ENCODE measurements at places on chromosomes 7 and 10. TPM values are rescaled to one million over a fixed set of nuclear protein-coding genes. Genes with fewer than 3 reads are reported as not detected.

The IFIT1B gene
- 0.16 TPM for total RNA-seq

The PNLIPRP2 gene
- total RNA-seq: not detected

- H3K36me3 ChIP-seq: no peaks in the 10 kb centered on the region
- H3K27me3 ChIP-seq: no peaks in the 10 kb centered on the region
- no peak overlapping the region for H3K4me3 ChIP-seq
- no peak for DNase-seq
- H3K27ac ChIP-seq: no peak overlapping the region
These were observed 18.2 kb downstream of the BHLHA15 start for GRCh38 chr7:98229441-98229840.

DNA sequence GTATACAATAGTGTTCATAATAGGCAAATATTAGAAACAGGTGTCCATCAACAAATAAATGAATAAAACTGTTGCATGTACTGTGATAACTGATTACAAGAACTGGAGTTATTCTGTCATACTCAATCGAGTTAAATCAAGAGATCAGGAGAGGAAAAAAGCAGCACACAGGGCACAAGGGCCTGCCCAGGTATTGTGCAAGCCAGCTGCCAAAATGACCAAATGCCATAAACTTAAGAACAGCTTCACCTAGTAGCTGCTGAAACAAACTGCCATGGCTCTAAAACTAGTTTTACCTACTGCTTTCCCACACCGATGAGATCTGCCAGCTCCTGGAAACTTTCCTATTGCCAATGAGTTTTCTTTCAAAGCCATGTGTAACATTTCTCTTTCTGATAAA, 12.2 kb downstream of the GSAP start:
- no peak overlapping the region for H3K27ac ChIP-seq
- H3K27me3 ChIP-seq: no peaks in the 10 kb centered on the region
- DNase-seq: no peak
- no peaks in the 10 kb centered on the region for H3K4me1 ChIP-seq
- H3K4me3 ChIP-seq: no peak overlapping the region
- H3K36me3 ChIP-seq: no peaks in the 10 kb centered on the region

The HMX2 gene
- not detected for total RNA-seq

DNA sequence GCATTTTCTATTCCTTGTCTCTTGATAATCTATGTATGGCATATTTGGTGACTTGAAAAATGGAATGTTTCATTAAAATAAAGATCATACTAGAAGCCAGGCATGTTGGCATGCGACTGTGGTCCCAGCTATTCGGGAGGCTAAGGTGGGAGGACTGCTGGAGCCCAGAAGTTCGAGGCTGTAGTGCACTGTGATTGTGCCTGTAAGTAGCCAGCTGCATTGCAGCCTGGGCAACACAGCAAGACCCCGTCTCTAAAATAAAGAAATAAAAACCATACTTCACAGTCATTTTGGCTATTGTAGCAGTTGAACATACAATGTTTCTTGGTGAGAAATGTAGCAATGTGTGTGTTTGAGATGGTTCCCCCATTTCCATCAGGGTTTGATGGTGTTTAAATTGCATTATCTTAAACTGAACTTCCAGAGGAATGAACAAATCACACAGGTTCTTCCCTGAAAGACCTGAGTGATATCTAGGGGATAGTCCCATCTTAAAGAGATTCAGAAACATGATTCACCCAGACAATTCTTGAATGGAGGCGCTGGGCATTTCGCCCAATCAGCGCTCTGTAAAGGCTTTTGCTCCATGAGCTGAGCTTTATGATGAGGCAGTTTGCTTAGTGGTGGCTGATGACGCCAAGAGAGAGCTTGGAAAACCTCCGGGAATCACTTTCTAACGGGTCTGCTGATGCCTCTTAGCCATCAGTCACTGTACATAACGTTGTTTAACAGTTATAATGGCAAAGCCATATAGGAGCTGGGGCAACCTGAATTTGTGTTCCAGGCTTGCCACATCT, 19.4 kb upstream of the BTBD16 start:
- H3K27ac ChIP-seq: no peak overlapping the region
- H3K27me3 ChIP-seq: no peaks in the 10 kb centered on the region
- no peak overlapping the region for H3K4me3 ChIP-seq

GRCh38 chr7:39703144-39703543, 79.8 kb downstream of the RALA start:
- no peaks in the 10 kb centered on the region for H3K4me1 ChIP-seq
- no peak overlapping the region for H3K27ac ChIP-seq
- H3K4me3 ChIP-seq: no peak overlapping the region
- H3K27me3 ChIP-seq: no peaks in the 10 kb centered on the region
- no peaks in the 10 kb centered on the region for H3K36me3 ChIP-seq

DNA sequence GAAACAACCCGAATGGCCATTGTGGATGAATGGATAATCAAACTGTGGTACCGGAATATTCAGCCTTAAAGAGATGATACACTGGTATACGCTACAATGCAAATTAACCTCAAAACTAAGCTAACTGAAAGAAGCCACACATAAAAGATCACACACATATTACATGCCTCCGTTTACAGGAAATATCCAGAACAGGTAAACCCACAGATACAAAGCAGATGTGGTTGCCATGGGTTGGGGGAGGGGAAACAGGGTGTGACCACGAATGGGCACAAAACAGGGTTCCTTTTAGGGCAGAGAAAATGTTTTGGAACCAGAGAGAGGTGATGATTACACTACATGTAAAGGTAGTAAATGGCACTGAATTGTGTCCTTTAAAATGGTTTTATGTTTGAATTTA, 16.6 kb downstream of the ESYT2 start:
- H3K4me3 ChIP-seq: no peak overlapping the region
- H3K27me3 ChIP-seq: no peaks in the 10 kb centered on the region

The PVRIG gene
- 0.38 TPM for total RNA-seq

DNA sequence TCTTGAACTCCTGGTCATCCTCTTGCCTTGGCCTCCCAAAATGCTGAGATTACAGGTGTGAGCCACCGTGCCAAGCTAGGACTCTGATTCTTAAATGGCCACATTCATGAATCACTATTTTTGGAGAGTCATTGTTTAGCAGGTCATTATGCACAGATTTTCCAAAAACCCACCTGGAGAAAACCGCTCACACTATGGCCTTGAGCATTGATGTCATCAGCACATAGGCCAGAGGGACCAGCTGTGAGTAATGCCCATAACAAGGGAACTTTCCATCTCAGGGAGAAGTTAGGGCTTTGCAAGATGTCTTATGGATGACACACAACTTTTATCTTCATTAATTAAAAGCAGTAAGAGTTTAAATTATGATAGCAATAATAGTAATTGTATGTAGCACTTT, 86.4 kb upstream of the KIF5B start:
- DNase-seq: no peak
- H3K36me3 ChIP-seq: no peaks in the 10 kb centered on the region
- H3K27ac ChIP-seq: no peak overlapping the region
- no peaks in the 10 kb centered on the region for H3K27me3 ChIP-seq
- H3K4me1 ChIP-seq: peaks cover 10% of the 10 kb centered on the region
- H3K4me3 ChIP-seq: no peak overlapping the region

DNA sequence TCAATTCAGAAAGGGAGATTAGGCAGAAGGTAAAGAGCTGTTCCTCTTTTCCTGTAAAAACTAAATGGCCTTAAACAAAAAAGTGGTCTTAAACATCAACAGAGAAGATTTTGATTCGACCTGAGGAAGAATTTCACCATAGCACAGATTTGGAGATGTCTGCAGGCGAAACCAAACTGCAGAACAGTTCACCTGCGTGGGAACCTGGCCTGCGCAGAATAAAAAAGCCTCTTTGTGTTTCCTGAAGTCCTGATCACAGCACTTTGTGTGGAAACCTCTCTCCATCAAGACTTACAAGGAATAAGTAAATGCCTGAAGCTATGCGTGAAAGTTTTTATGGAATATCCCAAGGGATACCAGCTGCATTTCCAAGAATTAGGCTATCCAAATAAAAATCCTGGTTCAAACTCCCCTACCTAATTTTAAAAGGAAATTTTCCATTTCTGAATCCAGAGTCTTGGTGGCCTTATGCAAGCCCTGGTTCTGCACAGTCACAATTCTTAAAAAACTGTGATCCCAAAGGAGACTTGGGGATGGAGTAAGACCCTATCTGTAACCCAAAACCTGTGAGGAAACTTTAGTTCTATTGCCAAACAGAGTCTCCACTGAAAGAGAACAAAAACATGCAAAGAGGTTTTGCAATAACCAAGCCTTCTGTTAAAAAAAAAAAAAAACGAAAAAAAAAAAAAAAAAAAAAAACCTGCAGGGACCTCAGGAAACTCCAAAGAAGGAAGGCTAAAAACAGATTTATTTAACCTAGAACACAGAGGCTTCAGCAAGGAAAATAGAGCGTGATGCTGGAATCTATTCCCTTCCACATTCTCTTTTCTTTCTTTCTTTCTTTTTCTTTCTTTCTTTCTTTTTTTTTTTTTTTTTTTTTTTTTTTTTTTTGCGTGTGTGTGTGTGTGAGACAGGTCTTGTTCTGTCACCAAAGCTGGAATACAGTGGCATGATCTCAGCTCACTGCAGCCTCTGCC, 10.4 kb downstream of the CALML3 start:
- no peaks in the 10 kb centered on the region for H3K27me3 ChIP-seq
- H3K27ac ChIP-seq: no peak overlapping the region
- no peaks in the 10 kb centered on the region for H3K4me1 ChIP-seq
- no peak for DNase-seq
- H3K36me3 ChIP-seq: no peaks in the 10 kb centered on the region

- no peaks in the 10 kb centered on the region for H3K27me3 ChIP-seq
- no peaks in the 10 kb centered on the region for H3K4me1 ChIP-seq
- H3K4me3 ChIP-seq: no peak overlapping the region
- DNase-seq: no peak
These were observed 23.7 kb upstream of the RASSF4 start for GRCh38 chr10:44935966-44936295.
